Kidney capillary endothelial cell (primary cell): ENCODE measurements at places on chromosomes 11 and 22.

DNA sequence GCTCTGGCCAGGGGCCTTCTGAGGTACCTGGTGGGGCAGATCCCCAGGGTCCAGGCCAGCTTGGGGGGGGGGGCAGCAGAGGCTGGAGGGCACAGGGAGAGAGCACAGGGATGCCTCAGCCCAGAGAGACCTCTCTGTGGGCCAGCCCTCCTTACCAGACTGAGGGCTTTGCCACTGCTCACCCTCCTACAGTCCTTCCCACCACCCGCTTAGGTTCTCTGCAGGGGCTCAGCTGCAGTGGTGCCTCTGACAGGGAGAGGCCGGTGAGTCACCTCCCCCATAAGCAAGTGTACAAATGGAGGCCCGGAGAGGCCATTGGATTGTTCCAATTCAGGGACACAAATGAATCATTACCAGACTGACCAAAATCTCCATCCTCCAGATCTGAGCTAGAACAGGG, 68.1 kb upstream of the LMO1 start:
- DNase-seq = no peak

GRCh38 chr11:33775832-33776470, 1.6 kb upstream of the FBXO3 start:
- no peak for DNase-seq

GRCh38 chr11:134802116-134802515, 390.1 kb upstream of the B3GAT1 start:
- DNase-seq = no peak

- no peak for DNase-seq
Measured at GRCh38 chr11:82560836-82561235, 172.8 kb downstream of the FAM181B start.

DNA sequence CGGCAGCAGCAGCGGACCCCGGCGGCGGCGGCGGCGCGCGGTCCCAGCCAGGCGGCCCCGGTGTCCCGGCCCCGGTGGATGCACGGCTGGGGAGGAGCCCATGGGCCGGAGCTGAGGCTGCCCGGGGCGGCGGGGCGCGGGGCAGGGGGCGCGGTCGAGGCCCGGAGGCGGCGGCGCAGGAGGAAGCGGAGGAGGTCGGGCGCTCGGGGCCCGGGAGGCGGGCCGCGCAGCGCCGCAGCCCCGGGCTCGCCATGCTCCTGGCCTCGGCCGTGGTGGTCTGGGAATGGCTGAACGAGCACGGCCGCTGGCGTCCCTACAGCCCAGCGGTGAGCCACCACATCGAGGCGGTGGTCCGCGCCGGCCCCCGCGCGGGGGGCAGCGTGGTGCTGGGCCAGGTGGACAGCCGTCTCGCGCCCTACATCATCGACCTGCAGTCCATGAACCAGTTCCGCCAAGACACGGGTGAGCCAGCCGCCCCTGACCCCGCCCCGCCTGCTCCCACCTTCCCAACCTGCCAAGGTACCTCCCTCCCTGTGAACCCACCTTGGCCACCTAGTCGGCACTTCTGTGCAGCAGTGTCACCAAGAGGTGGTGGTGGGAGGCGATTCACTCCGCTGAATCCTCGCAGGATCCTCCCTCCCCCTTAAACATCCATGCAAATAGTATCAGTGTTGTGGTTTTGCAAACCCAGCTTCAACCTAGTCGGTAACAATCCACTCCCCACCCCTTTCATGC, 580 bp downstream of the DTX4 start:
- no peak for DNase-seq

DNA sequence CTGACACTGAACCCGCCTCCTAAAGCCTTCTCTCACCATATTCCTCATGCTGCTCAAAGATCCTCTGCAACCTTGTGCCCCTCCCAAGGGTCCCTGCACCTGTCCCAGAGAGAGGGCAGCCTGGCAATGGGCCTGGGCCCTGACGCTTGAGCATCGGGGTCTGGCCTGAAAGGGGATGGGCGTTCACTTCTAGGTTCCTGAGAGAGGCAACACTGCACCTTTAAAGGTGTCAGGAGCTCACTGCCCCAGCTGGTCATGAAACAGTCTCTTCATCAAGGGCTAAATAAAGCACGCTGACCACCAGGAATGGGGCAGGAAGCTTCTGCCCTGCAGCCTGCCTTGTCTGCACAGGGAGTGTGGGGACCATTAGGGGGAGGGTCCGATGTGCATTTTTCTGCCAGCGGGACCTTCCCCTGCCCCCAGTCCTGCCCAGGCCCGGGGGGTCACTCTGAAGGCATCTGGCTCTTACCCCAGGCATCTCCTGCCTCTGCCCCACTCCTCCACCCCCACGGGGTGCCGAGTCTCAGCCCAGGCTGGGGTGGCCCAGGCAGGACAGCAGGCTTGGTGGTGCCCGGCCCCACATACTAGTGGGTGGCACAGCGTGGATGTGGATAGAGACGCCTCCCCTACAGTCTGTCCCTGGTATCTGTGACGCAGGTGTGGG, 3.5 kb downstream of the C11orf21 start:
- no peak for DNase-seq

GRCh38 chr11:102267609-102268008, 49.7 kb upstream of the BIRC3 start:
- no peak for DNase-seq

- no peak for DNase-seq
Measured at GRCh38 chr11:58575377-58576020, at the start of gene LPXN. LPXN (minus strand) TSS chr11:58575856; CDS start chr11:58575772, 84 bp downstream.

DNA sequence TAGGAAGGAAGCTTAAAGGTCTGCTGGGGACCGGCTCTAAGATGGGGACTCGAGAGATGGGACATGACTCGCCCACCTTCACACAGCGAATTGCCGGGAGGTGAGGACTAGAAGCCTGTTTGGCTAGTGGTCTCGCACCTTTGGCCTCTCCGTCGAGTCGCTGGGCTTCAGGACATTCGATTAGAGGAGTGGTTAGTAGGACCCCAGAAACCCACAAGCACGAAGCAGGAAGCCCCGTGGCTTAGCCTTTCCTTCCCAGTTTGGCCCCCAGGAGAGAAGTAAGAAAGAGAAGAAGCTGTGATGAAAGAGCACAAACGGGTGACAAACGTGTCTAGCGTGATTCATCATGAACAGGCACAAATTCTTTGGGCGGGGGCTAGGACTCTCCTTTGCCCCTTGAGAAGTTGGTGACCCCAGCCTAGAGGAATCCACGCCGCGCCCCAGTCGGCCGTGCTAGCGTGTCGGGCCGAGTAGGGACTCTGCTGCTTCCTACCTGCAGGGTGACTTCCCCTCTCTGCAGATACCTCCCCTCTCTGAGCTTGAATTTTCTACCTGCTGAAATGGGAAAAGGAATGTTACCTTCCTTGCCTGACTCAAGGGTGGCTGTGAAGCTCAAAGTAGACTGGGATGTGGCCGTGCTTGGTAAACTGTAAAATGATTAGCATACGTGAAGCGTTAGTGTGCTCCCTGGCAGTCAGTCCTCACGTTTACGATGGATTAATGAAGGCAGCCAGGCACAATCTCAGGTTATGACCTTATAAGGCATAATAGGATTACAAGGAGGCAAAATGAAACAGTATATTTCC, 1.1 kb upstream of the ADM start:
- no peak for DNase-seq

GRCh38 chr11:78304201-78304600, 113.4 kb downstream of the GAB2 start:
- no peak for DNase-seq

DNA sequence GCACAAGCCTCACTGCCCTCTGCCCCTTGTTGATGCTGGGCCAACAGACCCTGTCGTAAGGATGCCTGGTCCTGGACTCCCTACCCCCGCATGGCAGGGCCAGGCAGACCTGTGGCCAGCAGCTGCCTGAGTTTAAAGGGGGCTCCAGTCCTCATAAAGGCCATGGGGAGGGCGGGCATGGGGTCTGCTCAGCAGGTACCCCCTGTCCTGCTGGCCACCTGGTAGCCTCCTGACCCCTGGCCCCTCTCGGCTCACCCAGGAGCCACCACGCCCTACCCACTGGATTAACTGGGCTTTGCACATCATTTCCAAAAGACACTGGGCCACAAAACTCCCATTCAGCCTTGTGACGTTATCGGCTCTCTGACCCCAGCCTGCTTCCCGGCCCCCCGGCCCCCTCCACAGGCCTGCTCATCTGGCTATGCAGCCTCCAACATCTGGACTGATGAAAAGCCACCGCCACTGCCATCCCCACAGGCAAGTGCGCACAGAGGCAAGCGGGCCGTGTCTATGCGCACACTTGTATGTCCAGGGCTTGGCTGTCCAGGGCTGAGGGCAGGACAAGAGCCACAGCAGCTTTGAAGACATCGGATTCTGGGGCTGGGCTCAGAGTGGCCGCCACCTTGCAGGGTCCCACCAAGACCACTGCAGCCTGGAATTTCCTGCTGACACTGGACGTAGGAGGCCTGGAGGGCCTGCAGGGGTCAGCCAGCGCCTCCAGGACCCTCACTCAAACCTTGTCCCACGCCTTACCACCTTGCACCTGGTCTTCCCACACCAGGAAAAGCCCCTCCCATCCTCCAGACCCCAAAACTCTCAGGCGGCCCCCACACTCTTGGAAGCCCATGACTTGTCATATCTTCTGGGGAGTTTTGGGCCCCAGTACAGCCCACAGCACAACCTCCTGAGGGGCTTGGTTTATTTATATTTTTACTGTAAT, 48.7 kb downstream of the IGF2 start:
- DNase-seq = no peak

GRCh38 chr11:70642266-70642665, 243.9 kb downstream of the CTTN start:
- no peak for DNase-seq

DNA sequence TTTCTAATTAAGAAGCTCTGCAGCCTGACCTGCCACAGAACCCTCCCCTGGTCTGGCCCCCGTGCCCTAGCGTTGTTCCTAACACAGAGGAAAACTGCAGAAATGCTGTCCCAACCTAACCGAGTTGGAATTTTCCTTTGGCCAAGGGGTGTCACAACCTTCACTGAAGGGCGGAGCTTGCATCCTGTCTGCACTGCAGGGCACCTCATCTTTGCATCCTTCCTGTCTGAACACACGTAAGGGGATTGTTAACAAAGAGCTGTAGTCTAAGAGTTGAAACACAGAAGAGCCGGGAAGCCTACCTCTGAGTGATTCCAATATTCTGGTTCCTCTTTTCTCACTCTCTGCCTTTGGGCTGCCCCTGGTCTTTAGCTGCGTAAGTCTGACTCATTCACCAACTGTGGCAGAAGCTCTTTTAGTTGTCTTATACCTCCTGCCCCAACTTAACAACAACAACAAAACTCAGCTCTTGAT, 1.6 kb downstream of the DIXDC1 start:
- DNase-seq = peak; percentile 70

DNA sequence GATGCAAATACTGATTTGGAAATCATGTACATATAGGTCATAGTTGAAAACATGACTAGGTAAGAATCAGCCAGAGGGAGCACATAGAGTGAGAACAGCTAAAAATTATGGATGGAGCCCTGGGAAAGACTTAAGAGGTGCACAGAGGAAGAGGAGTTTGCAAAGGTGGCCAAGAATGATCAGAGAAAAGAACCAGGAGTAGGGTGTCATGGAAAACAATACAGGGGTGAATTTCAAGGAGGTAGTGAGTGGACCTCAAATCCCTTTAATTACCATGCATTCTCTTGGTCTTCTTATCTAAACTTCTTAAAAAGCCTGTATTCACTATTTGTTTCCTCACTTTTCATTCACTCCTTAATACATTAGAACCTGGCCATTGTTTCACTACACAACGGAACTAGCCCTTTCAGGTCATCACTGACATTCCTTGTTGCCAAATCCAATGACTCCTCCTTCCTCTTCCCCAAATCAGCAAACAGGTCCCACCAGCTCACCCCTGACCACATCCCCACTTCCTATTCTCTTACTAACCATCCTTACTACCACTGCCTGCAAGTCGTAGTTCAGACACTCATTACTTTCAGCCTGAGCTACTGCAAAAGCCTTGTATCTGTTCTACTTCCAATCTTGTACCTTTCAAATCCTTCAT, 22.6 kb downstream of the BUD13 start:
- DNase-seq = no peak

- no peak for DNase-seq
Measured at GRCh38 chr22:42288791-42289190, 18.3 kb upstream of the TCF20 start.

DNA sequence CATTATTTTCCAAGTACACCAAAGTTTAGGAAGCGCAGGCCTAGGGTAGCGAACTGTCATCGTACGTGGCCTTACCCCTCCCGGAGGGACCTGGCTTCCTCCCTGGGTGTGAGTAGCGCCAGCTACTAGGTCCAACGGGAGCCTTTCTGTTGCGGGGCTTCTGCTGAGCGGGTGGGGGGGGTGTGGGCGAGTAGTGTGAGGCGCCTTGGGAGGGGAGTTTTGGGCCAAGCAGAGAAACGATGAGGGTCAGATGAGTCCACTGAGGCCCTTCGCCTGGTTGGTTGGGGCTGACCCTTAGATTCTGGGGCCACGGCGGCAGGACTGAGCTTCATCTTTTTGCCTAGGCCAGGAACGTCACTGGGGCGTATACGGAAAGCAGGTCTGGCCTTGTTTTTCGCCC, 868 bp downstream of the TEF start:
- DNase-seq = no peak

GRCh38 chr11:13663631-13664071, 4.8 kb upstream of the FAR1 start:
- DNase-seq = no peak

GRCh38 chr11:118438314-118438931, 2.1 kb downstream of the KMT2A start:
- DNase-seq = no peak

DNA sequence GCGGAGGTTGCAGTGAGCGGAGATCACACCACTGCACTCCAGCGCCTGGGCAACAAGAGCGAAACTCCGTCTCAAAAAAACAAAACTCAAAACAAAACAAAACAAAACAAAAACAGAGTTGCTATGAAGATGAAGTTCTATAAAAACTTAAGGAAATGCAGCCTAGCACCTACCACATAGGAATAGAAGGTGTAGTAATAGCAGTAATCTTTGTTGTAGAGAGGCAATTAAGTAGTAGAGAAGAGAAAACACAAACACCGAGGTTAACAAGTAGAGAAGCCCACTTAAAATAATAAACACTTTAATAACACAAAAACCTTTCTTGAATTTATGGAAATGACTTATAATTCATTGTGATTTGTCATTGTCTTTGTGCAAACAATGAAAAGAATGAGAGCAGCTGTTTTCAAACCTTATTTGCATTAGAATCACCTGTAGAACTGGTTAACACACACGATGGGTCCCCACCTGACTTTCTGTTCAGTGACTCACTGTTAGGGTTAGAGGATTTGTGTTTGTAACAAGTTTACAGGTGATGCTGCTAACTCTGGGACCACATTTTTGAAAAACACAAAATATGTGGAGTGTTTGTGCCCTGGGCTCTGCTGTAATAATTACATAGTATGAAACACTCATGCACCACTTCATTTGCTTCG, 43.1 kb downstream of the TYR start:
- no peak for DNase-seq
